ENCODE measurements at places on chromosomes 2 and 18. TPM values are rescaled to one million over a fixed set of nuclear protein-coding genes. Genes with fewer than 3 reads are reported as not detected.

Gene TACR1
- 0.55 TPM for polyA plus RNA-seq

Gene REEP1
- 3.1 TPM for polyA plus RNA-seq

Gene PLGLB2
- polyA plus RNA-seq: not detected

Gene SPP2
- polyA plus RNA-seq: not detected

Gene SCN2A
- 0.02 TPM for polyA plus RNA-seq

Gene HOXD10
- 0.05 TPM for polyA plus RNA-seq

Gene CCDC148
- polyA plus RNA-seq: 0.61 TPM

Gene GPR45
- not detected for polyA plus RNA-seq

Gene CDH19
- 0.13 TPM for polyA plus RNA-seq

Gene SLC35F6
- 21.6 TPM for polyA plus RNA-seq

Gene FOXD4L1
- 0.28 TPM for polyA plus RNA-seq

Gene GREB1L
- polyA plus RNA-seq: 0.55 TPM
